Activated naive CD8-positive, alpha-beta T cell treated with anti-CD3 and anti-CD28 coated beads for 36 hours (primary cell): ENCODE measurements at places on chromosomes 2 and 18.

DNA sequence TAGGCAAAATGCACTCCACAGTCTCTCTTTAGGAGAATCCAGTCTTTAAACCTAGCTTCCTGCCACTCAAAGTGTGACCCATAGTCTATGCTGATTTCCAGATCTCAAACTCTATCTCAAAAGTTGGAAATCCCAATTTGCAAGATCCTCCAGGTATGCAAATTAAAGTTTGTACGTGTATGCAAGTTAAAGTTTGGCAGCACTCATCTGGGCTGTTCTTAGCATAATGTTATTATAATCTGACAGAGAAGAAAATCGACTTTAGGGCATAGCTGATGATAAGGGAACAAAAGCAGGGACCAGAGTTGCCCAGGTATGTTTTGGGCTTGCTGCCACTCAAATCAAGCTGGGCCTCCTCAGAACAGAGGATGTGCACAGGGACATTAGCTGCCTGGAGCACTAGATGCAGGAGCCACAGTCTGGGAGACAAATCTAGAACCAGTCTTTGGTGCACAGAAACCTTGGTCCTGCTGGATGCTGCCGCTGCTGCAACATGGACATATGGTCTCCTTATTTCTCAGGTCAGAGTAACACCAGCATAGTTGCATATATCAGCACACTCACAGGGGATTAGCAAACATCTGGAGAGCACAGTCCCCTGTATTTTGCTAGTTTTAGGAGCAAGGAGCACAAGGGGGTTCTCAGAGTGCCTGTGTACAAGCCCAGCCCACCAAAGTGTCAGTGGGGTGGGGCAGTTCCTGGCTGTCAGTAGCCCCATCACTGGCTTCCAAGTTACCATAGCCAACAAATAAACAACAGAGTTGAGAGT is 242.6 kb downstream of the TTC32 start:
- DNase-seq: no peak

DNA sequence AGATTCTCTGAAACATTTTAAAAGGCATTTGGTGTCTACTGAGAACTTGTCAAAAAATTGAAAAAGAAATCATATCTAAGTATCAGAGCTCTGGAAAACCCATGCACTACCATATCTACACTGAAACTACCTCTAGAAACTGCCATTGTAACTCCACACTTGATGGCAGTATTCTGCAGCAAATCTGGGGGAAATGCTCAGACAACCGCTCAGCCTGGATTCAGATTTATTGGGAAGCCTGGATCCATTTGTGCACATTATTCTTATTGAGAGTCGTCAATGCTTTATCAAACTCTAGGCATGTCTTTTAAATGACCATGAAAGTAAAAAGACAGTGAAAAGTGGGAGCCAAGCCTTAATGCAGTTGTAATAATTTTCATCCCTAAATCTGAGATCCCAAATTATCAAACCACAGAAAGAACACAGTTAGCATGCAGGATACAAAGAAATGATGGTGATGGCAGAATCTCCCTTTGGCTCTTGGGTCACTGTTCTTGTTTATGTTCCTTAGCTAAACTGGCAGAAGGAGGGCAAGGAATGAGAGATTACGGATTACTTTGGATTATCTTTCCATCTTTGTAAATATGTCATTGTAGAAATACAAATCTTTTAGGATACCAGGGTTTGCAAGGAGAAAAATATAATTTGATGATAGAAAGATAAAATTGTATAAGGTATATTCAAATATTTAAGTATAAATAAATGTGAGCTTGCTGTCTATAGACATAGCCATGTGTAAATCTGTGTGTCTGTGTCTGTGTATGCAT is 512.1 kb upstream of the SYT4 start:
- DNase-seq: no peak

DNA sequence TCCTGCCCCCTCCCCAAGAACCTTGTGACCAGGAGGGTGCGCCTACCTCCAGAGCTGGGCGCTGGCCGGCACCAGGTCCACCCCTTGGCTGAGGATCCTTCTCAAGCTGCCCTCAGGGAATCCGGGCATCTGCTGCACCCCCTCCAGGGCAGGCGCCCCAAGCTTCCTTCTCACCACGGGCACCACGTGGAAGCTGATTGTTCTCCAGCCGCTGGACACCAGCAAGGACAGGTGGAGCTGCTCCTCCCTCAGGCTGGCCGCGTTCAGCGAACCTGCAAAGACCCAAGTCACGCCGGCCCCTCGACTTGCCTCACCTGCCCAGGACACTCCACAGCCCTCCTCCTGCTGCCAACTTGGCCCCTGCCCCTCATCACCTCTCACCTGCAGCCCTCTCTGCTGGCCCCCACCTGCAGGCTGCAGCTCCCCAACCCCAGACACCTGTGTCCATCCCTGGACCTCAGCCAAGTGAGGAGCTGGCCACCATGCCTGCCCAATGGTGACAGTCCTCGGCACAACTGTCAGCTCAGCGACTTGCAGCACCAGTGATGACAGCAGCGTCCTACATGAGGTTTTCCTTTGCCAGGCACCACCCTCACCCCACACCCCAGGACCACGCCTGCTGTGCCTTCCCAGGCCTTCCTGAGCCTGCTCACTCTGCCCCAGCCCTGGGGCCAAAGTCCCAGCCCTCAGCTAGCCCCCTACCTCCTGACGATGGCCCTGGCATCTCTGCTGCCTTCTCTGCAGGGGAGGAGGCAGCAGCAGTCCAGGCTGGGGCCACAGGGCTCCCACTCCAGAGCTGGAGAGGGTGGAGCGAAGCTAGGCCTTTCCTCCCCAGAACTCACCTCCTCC is 4.2 kb downstream of the MAB21L4 start:
- no peak for DNase-seq

DNA sequence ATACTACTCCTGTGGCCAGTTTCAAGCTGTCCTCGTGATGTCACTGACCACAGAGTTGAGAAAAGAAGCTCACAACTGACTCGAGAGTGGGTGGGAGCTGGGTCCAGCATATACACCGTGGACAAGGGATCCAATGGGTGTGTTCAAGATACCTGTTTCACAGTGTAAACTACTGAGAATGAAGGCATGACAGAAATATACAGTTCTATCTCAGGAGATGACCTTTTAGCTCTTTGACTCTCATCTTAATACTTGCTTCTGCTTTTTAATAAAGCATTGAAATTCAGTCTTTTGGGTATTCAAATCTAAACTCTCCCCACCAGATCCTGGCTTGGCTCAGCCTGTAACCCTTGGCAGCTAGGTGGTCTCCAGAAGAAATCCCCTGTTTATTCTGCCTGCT is 130.1 kb downstream of the MAP2 start:
- DNase-seq: no peak

DNA sequence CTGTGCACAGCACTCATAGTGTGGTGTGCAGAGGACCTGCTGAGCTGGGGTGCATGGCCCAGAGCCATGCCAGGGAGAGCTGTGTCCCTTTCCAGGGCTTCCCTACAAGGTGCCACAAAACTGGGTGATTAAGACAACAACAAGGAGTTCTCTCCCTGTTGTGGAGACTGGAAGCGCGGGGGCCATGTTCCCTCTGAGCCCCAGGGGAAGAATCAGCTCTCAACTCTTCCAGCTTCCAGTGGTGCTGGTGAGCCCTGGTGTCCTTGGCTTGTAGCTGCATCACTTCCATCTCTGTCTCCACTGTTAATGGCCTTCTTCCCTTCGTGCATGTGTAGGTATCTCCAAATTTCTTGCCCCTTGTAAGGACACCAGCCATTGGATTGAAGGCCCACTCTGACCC is 73.3 kb downstream of the CABLES1 start:
- DNase-seq: no peak

- DNase-seq: no peak
Observed at GRCh38 chr18:38792731-38793130, 1227.1 kb upstream of the CELF4 start.

GRCh38 chr2:47302308-47302707 is 100.6 kb upstream of the MSH2 start:
- DNase-seq: no peak

GRCh38 chr2:98436734-98437133 is 7.9 kb upstream of the INPP4A start:
- no peak for DNase-seq

- no peak for DNase-seq
Observed at GRCh38 chr18:79496978-79497637, 101.4 kb downstream of the NFATC1 start.

DNA sequence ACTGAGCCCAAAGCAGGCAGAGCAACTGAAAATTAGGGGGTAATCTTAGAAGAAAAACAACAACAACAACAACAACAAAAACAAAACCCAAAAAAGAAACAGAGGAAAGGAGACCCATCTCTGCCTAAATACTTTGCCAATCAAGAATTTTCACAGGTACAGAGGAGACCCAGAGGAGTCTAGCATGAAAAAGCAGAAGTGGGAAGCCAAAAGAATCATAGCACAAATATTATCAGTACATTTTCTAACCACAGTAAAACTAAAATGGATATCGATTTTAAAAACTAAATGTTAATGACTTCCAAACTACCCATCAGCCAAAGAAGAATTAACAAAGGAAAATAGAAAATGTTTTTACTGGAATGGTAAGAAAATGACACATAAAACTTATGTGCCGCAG is 148.1 kb downstream of the BAZ2B start:
- DNase-seq: no peak

DNA sequence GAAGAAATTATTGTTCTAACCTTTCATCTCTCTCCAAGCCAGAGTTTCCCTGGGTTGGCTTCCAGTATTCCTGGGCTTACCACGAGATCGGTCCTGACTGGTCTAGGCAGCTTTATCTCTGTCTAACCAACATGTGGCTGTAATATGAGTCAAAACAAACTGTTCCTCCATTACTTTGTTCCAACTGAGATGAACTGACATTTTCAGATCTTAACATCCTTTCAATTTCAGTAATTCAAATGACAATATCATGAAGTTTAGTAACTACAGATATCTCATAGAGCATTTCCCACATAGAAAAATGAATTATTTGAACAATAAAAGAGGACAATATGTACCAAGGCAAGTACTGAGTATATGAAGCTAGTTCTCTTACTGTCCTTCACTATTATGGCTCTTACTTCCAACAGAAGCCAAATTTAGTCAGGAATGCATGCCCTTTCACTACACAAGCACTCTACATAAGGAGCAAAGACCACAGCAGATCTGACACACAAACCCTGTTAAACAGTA is 15.5 kb downstream of the SLC25A12 start:
- no peak for DNase-seq

- peak; percentile 39 for DNase-seq
Observed at GRCh38 chr2:27095745-27096651, 9.4 kb downstream of the KHK start.

DNA sequence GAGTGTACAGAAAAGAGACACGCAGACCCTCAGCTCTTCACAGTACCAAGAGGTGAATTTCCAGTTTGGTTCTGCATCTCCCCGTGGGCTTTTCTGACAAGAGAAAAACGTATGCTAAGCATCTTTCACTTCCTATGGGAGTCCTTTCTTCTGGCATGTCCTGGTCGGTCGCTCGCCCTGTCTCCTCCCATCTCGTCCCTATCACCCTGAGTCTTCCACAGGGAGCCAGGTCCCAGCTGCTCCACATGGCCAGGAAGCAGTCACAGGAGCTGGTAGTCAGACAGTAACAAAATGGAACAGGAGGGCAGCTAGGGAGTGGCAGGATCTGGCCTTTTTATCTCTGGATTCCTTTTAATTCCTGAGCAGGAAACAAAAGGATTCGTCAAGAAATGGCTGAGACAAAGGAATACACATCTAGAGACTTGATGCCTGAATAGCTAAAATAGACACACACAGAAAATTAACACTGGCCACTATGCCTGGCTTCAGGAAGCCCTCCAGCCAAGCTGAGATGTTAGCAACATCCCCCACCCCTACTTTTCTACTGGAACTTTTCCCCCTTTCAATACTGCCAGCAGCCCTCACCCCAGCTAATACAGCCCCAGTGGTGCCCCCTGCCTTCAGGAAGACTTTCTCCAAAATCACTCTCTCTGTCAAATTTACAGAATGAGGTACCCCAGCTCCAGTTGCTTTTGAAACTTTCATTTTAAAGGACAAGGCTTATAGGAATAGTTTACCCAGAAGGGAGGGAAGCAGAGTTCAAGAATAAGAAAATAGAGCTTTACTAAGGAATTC is 136.1 kb downstream of the DNER start:
- DNase-seq: no peak

- DNase-seq: no peak
Observed at GRCh38 chr2:13006426-13006825, 289.7 kb downstream of the TRIB2 start.

- no peak for DNase-seq
Observed at GRCh38 chr18:10074110-10074509, 160.3 kb downstream of the VAPA start.

GRCh38 chr2:229330952-229331351 is 59.9 kb upstream of the PID1 start:
- no peak for DNase-seq

DNA sequence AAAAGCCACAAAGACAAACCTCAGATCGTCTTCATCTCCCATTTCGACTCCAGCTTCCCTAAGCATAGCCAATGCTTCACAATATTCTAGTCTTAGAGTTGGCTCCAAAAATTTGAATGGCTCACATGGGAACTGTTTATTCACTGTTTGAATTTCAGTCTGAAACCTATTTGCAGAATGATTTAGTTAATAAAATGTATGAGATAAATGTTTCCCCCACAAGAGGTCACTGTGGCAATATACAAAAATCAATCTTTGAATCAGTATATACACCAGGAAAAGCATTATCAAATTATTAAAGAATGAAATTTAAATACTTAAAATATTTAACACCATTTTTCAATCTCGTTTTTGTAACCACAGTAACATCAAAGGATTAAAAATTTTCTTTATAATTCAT is 40.0 kb upstream of the MCM6 start:
- DNase-seq: no peak

DNA sequence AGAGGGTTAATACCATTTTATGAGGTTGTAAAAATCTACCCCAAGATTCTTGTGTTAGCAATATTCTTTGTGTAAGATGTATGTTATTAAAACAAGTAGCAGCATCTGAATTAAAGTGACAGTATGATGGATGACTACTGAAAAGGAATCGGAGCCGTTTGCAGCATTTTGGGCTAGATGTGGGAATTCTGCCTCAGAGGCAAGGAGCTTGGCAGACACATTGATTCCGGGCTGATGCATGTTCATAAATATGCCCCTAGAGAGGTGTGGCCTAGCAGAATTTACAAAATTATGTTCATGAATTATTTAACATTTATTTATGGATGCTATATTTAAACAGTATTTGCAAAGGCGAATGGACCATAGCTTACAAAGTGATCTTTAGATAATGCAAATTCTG is 389.0 kb upstream of the ETAA1 start:
- no peak for DNase-seq

GRCh38 chr2:171810422-171811244 is 83.4 kb downstream of the SLC25A12 start:
- no peak for DNase-seq

DNA sequence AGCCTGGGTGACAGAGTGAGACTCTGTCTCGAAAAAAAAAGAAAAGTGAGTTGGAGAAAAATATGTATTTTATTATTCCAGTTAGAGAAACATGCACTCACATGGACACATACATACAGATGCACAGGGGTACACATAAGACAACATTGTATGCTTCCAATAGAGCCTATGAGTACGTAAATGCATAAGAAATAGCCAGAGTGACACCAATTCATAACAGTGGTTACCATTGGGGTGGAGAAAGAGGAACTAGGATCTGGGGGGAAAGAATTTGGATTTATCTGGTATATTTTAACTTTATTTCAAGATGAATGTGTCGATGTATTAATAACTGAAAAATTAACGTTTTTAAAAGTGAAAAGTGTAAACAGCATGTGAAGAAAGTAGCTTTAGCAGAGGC is 16.1 kb downstream of the IL36A start:
- no peak for DNase-seq
